ENCODE measurements at places on chromosomes 16 and 17.

DNA sequence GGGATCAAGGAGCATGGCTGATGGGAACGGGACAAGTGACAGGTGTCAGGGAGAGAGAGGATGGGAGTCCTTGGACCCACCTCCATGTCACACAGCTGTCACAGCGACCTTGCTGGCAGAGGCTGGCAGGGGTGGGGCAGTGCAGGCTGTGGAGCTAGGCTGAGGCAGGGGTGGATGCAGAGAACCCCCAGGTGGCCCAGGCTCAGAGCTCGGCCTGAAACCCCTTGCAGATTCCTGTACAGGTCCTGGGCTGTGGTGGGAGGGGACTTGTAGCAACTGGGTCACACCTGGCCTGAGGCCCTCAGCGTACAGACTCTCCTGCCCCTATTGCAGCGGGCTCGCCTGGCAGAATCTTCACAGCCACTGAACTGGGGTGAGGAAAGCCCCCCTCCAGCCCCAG is 174.1 kb downstream of the NTN1 start:
- no peak for DNase-seq

DNA sequence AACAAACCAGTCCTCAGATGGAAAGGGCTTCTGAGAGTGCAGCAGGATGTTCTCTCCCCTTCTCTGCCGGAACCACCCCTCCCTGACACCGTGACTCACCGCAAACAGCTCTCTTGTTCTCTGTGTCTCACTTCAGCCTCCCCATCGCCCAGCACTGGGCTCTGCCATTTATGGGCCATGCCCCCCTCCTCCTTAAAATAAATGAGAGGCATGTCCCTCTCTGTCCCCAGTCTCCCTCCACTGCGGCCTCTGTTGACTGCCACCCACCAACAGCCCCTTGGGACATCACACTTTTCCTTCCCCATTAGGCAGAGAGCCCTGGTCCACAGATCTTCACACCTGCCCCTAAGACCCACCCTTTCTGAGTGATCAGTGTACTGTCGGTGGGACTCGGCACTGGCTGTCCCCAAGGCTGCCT is 6.3 kb downstream of the CCDC102A start:
- peak; percentile 37 for DNase-seq

- no peak for DNase-seq
Measured at GRCh38 chr17:77473615-77474226, 333.0 kb downstream of the SEC14L1 start.

DNA sequence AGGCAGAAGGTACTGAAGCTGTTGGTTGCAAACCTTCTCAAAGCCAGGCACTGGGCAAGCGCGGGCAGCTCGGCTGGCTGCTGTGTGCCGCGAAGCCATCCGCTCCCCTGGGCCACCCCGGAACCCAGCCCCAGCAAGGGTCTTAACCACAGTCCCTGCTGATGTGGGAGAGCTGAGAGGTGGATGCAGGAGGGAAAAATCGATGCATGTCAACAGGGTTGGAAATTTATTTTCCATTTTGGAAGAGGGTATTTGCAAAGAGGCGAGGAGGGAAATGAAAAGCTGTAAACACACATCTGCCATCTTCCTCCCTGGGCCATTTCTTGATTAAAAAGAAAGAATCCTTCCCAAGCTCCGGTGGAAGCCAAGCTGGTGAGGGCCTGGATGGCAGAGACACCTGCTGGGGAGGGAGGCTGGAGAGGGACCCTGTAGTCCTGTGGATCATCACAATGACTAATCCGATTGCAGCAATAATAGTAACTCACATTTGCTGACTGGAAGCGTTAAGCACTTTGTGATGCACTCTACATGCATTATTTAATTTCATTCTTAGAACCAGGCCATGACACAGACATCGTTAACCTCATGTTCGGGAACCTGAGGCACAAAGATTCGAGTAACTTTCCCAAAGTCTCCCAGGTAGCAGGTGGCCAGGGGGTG is 13.9 kb upstream of the TBX2 start:
- no peak for DNase-seq

- no peak for DNase-seq
Measured at GRCh38 chr16:68454920-68455435, 6.7 kb upstream of the SMPD3 start.

DNA sequence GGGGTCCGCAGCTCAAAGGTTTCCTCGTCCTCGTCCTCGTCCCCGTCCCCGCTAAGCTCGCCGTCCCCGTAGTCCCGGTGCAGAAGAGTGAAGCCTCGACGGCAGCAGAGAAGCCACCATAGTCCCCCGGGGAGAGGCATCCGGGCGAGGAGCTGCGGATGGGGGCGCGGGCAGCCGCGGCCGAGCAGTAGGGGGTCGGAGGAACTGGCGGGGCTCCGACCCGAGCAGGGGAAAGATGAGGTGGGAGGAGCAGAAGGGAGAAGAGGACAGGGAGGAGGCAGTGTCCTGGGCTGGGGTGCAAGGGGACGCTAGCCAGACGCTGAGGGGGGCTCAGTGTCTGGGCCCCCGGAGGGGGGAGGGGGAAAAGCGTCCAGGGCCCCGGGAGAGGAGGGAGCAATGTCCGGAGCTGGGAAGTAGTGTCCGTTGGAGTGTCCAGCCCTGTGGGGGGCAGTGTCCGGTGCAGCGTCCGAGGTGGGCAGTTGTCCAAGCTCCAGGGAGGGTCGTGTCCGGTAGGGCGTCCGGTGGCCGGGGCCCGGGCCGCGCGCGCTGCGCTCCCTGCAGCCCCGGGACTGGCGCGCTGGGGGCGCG is at the start of gene PLEKHH3:
PLEKHH3 (minus strand) TSS at position 571 of the 588 bp plus-strand sequence; CDS start at position 140, 431 bp downstream.
- peak; percentile 42 for DNase-seq

GRCh38 chr16:68889508-68890150 is 46.3 kb downstream of the TANGO6 start:
- DNase-seq: no peak

- DNase-seq: peak; percentile 60
Measured at GRCh38 chr16:21565861-21566669, 33.3 kb upstream of the METTL9 start.

DNA sequence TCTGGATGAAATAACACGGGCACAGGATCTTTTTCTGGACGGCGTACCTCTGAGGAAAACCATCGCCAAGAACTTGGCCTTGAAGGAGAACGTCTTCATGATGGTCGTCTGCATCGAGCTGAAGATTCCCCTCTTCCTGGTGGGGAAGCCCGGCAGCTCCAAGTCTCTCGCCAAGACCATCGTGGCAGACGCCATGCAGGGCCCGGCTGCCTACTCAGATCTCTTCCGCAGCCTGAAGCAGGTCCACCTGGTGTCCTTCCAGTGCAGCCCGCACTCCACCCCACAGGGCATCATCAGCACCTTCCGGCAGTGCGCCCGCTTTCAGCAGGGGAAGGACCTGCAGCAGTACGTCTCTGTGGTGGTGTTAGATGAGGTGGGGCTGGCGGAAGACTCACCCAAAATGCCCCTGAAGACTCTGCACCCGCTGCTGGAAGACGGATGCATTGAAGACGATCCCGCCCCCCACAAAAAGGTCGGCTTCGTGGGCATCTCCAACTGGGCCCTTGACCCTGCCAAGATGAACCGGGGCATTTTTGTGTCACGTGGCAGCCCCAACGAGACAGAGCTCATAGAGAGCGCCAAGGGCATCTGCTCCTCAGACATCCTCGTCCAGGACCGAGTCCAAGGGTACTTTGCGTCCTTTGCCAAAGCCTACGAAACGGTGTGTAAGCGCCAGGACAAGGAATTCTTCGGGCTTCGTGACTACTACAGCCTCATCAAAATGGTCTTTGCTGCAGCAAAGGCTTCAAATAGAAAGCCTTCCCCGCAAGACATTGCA is 68.3 kb upstream of the ENDOV start:
- no peak for DNase-seq

- DNase-seq: no peak
Measured at GRCh38 chr16:4640572-4641305, 16.1 kb downstream of the MGRN1 start.

- DNase-seq: no peak
Measured at GRCh38 chr16:19960183-19960582, 75.5 kb upstream of the GPRC5B start.

GRCh38 chr17:36845916-36846315 is 91.4 kb upstream of the LHX1 start:
- no peak for DNase-seq

GRCh38 chr17:13995856-13996271 is 73.4 kb upstream of the COX10 start:
- DNase-seq: no peak

DNA sequence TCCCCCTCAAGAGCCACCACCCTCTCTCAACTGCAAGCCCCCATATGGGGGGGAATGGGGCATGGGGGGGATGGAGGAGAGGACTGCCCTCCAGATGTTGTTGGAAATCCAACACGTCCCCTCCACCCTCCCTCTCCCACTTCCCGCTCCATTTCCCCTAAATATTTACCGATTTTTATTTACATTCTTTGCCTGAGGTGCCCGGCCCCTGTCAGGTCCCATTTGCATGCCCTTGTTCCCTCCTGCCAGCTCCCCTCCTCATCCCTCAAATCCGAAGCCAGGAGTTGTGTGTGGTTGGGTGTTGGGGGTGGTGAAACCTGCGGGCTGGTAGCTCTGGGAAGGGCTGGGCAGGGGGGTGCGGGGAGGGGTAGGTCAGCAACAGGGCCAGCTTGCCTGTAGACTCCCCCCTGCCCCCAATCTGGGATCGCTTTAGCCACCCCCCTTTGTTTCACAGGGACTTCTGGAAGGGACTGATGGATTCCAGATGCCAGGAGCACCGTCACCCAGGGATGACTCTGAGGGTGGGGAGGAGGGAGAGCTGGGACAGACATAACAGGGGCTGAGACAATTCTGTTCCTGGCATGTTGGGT is 39.7 kb upstream of the NGFR start:
- no peak for DNase-seq

GRCh38 chr16:31329671-31330552 is 25.1 kb upstream of the ITGAX start:
- DNase-seq: no peak

- DNase-seq: peak; percentile 50
Measured at GRCh38 chr17:2380226-2380922, 20.5 kb downstream of the MNT start.

GRCh38 chr17:38894276-38894675 is 24.4 kb downstream of the LASP1 start:
- DNase-seq: no peak

GRCh38 chr16:82146957-82147356 is 23.1 kb downstream of the MPHOSPH6 start:
- DNase-seq: no peak

- peak; percentile 77 for DNase-seq
Measured at GRCh38 chr17:42937712-42938596, 26.3 kb downstream of the AARSD1 start.

DNA sequence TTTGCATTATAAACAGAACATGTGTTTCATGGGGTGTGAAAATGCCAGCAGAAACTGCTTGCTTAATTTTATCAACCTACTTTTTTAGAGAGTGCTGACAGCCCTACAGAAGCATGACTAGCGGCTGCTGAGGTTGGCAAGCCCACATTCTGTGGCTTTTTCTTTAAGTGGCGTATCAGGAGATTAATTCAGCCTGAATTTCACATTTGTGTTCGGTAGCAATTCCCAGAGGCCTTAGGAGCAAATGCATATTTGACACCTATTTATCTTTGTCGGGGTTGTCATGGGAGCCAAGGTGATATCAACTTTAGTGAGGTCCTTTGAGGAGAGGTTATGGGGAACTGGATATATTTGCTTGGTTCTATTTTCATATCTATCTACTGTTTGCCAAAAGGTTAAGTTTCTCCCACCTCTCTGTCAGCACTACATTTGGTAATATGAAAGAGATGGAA is 140.9 kb downstream of the KCNJ2 start:
- DNase-seq: no peak

- no peak for DNase-seq
Measured at GRCh38 chr17:39700148-39700987, 504 bp downstream of the ERBB2 start.

GRCh38 chr16:56606071-56606475 is 2.3 kb upstream of the MT2A start:
- no peak for DNase-seq

DNA sequence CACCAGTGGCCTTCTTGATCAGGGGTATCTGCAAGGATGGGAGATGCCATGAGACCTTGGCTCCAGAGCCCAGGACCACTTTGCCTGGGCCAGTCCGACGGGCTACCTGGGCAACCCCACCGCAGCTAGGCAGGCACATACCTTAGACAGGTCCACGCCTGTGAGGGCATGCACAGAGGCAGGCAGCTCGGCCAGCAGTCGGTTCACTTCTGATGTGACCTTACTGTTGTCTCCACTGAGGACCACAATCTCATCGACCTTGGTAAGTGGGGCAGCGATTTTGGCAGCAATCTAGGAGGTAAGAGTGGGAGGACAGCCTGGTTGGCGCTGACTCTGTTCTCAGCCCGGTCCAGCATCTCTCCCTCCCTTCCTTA is 17.0 kb downstream of the FLOT2 start:
- DNase-seq: no peak

- no peak for DNase-seq
Measured at GRCh38 chr17:2210726-2211125, 92.9 kb downstream of the SMG6 start.

DNA sequence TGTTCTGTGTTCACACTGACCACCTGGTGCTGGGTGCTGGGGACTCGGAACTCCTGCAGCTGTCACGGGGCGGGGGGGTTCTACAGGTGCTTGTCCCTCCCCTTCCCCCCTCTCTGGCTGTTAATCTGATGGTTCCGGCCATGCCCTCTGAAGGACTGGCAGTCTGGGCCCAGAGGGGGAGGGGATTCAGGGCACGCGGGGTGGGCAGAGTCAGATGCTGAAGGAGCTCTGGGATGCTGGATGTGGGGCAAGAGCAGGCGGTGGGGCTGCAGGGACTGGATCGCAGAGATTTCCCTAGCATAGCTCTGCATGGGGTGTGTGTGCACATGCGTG is 5.4 kb upstream of the TBX21 start:
- DNase-seq: no peak

DNA sequence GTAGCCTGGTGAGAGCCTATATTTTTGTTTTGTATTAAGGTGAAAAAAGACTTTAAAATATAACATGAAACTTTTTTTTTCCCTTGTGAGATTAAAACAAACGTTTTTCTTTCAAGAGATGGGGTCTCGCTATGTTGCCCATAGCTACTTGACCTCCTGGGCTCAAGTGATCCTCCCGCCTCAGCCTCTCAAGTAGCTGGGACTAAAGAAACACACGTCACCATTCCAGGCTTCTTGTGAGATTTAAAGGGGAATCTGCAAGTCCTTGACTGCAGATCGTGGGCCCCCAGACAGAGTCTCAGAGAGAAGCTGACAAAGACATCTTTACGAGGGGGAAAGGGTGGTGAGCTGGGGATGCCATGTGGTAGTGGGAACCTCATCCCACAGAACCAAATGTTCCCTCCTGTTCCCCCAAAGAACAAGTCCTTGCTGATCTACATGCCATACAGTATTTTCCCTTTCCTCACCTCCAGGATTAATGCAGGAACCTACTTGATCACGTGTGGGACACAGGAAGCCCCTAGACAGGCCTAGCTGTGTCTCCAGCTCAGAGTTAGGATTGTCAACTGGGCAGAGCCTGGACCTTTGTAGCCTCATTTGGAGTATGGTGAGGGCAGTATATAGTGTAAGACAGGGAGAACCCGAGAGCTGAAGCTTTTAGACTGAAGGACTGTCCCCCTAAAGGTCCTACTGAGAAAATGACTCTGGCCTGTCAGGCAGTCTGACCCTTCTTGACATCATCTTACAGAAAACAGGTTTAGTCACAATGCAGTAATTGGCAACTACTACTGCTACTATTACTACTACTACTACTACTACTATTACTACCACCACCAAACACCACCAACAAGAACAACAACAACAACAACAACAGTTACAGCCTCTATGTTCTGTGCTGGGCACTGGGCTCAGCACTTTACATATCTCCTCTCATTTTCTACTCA is 4.1 kb downstream of the MAP3K14 start:
- DNase-seq: no peak

- no peak for DNase-seq
Measured at GRCh38 chr16:24520983-24521382, 18.4 kb upstream of the RBBP6 start.

Data from hematopoietic multipotent progenitor cell treated with erythropoietin and hydrocortisone succinate and interleukin-3 and kit ligand, for 6 days (in vitro differentiated cells).